ENCODE measurements at places on chromosomes 5 and 9.

- peak; percentile 64 for DNase-seq
These were observed at the start of gene MAP1B for GRCh38 chr5:72107131-72107900. Gene MAP1B, plus strand, starts transcription at chr5:72107475. Its CDS starts 57 bp downstream, at chr5:72107532.

GRCh38 chr5:91929522-91929817, 546.4 kb upstream of the ARRDC3 start:
- no peak for DNase-seq

GRCh38 chr5:151070449-151070848, 10.4 kb downstream of the TNIP1 start:
- DNase-seq = peak; percentile 64

- DNase-seq = peak; percentile 92
These were observed 77.5 kb upstream of the PANK3 start for GRCh38 chr5:168656633-168657032.

DNA sequence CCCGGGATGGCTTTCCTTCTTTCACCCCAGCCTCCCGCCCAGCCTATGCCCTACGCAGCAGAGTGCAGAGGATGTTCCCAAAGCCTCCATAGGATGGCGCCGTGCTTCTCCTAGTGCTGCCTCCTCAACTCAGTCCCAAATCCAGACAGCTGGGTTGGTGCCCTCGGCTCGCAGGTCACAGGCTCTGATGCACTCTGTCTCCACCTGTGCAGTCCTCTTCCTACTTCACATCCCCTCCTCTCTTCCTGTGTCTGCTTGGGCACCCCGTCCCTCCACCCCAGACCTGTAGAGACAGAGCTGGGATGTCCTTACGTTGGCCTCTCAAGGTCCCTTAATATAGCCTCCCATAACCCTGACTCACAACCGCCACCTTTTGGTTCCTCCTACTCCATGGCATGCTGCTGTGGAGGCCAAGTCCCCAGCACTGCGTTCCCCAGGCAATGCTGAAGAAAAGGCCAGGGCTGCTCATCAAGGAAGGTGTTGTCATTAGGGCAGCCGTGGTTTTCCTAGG, 314.4 kb downstream of the GADD45G start:
- no peak for DNase-seq

DNA sequence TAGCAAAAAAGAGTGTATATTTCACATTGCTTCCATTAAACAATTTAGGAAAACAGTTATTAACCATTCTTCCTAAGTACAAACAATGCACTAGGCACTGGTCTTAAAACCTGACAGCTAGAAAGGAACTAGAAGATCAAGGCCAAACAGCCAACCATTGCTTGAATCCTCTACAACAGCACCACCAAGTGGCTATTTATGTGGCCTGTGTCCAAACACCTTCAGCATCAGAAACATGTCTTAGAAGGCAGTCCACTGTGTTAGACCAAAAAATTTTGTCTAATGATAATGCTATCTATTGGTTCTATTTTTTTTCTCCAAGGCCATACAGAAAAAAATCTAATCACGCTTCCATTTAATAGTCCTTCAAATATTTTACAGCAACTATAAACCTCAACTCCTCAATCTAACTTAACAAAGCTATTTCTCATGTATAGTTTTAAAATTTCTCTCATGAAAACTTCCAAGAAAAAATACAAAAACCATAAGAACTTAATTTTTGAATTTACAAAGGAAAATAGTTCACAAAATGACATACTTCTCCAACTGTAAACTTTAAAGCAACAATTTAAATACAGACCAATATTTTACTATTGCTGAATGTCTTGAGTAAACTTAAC, 36.1 kb downstream of the CAAP1 start:
- DNase-seq = peak; percentile 33

- DNase-seq = peak; percentile 58
These were observed 600 bp downstream of the ENC1 start for GRCh38 chr5:74639807-74640449.

DNA sequence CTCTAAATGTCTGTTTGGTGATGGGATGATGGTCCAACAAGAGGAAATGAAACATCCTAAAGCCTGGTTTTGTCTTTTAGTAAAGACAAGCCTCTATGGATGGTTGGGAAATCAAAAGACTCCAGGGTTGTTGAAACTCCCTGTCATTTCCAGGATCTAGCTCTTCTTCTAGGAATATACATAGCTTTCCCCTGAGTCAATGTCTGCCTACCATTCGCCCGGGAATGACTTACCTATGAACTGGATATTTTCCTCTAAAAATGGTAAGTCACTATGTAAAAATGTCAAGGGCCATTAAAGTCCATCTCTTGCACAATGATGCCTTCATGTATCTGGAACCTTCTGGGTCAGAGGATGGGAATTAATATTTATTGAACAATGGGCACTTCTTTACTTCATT, 11.1 kb upstream of the KIF12 start:
- peak; percentile 58 for DNase-seq

- no peak for DNase-seq
These were observed 307.6 kb downstream of the KIAA0825 start for GRCh38 chr5:94310833-94311232.

- peak; percentile 88 for DNase-seq
These were observed 66.8 kb upstream of the ITGA2 start for GRCh38 chr5:52922384-52922783.

GRCh38 chr5:177313561-177314259, 2.0 kb upstream of the MXD3 start:
- no peak for DNase-seq

DNA sequence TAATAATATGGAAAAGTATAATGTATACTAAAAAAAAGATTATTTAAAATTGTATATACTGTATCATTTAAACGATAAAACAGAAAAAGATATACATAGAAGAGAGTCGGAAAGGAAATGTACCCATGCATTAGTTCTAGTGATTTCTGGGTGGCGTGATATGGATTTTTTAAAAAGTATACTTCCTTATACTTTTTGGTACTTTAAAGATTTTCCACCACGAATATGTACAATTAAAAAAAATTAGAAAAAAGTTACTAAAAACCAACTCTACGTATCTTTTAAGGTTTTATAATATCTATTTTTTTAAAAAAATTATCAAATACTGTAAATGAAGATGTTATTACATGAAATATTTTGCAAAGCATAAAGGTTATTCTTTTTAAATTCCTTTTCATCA, 12.3 kb downstream of the PHF19 start:
- DNase-seq = no peak

GRCh38 chr9:135552698-135553171, 6.8 kb downstream of the OBP2A start:
- DNase-seq = no peak

DNA sequence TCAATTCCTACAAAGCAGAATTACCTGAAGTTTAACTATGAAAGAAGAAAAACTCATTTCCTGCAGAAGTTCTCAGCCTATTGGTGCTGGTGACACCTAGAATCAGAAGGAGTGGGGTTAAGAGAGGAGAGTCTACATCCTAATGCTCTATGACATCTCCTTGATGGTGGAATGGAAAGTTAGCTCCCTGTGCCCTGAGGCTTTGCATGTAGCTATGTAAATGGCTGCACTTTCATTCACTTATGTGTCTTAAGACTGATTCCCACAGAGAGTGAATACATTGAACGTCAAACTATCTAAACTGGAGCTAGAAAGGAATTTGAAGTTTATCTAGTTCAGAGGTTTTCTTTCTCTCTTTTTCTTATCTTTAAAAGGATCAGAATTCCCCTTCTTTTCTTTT, 52.1 kb upstream of the ADRB2 start:
- no peak for DNase-seq

DNA sequence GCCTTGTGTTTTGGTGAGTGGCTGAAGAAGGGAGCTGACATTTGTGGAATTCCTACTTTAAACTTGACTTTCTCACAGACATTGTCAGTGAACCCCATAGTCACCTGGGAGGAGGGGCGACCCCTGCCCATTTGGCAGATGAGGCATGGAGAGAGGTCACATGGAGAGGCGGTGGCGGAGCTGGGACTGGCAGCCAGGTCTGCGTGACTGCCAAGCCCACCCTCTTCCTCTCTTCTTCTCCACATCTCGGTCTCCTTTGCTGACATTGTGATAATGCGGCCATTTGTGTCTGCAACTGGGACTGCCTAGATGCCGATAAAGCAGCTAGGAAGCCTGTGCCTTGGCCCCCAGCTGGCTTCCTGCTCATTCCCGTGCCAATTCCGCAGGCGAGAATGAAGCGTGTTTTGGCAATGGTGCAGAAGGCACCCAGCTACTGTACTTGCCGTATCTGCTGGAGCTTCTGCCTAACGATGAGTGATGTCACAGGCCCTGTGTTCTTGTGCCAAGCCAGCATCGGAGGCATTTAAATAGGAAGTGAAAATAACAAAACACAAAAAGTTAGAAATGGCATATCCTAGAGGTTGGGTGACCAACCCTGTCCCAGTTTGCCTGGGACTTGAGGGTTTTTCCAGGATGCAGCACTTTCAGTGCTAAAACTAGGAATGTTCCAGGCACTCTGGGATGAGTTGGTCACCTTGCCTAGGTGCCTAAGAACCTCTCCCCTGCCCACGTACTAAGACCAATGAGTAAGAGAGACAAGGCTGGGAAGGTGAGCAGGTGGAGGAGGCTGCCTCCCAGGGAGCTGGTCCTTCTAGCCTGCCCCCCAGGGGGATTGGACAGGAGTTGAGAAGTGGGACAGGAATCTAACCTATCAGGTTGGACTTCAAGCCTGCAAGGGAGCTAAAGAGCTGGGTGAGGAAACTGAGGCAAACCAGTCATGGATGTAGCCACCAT, 23.6 kb downstream of the OLFML2A start:
- no peak for DNase-seq

- no peak for DNase-seq
These were observed 2.4 kb downstream of the POLR3G start for GRCh38 chr5:90477073-90477472.

GRCh38 chr5:66958201-66958979, 238.2 kb downstream of the CD180 start:
- peak; percentile 77 for DNase-seq

- peak; percentile 99 for DNase-seq
These were observed at the start of gene TMED7 for GRCh38 chr5:115625579-115626444. Gene TMED7, minus strand, starts transcription at chr5:115626036. Its CDS starts 244 bp downstream, at chr5:115625792.

GRCh38 chr5:135032999-135033861, 798 bp downstream of the PITX1 start:
- DNase-seq = peak; percentile 12

DNA sequence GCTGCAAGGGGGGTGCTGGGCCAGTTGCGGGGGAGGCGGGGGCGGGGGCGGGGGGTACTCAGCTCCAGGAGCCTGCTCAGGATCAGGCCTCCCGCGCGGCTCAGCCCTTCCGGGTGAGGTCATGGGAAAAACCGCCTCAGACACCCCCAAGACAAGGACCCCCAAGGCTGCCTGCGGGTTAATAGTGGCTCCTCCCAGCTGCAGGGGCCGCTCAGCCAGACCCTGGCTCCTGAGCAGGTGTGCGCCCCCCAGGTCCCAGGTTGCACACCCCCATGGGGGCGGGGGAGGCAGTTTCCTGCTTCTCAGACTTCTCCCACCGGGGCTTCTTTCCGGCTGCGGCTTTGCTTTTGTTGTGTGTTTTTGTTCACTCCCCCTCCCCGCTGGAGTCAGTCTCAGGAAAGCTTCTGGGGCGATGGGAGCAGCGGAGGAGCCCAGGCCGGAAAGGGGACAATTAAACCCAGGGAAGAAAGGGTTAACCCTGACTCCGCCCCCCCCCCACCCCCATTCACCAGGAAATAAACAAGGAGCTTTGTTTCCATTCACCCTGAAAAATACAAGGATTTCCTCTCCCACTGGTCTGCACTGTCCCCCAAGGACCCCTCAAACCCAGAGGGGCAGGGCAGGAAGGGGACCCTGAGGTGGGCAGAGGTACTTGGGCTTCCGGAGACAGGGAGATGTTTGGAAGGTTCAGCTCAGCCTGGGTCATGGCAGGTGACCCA, 42.3 kb upstream of the NOTCH1 start:
- DNase-seq = no peak

- DNase-seq = no peak
These were observed 68.8 kb downstream of the ELL2 start for GRCh38 chr5:95892784-95893354.

DNA sequence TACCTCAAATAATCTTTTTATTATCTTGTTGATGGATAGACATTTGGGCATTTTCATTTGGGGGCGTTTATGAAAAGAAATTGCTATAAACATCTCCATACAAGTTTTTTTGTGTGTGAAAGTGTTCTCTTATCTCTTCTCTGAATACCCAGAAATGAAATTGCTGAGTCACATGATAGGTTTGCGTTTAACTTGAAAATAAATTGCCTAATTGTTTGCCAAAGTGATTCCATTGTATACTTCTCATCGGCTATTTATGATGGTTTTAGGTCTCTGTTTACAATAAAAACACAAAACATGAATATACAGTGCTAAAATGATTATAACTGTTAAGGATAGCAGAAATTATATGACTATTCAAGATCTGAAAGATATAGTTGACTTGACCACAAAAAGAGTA, 361.7 kb downstream of the TAF11L14 start:
- no peak for DNase-seq

DNA sequence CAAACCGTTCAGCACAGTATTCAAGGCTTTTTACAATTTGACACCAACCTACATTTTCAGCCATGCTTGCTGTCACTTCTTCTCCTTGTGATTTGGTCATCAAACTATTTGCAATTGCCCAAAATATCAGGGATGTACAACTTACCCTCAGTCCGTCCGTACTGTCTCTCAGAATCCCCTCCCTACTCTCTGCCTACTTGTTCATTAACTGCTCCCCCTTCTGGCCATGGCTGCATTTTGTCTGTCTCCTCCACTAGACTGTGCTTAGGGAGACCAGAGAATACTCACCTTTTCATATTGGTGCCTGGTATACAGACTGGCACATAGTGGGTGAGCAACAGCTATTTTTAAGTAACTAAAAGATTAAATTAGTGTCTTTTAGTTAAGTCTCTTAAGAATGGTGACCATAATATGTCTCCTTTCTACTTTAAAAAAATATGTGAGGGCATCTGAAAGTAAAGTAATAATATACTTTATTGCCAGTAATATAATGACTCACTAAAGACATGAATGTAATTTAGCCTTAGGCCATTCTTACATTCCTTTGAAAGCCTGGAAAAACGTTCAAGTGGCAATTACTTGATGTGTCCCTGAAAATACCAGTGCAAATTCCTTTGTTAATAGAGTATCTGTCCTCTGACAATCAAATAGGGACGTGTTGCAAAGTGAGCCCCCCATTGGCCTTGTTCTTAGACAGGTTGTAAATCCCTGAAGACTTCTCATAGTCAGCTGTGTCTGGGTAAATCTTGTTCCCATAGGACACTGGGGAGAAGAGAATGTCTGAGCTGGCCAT, 27.8 kb downstream of the PRLR start:
- DNase-seq = peak; percentile 40

- DNase-seq = peak; percentile 72
These were observed 86.8 kb downstream of the MAPKAP1 start for GRCh38 chr9:125620216-125620615.

GRCh38 chr5:174045470-174046025, at the start of gene NSG2:
Gene NSG2, plus strand, starts transcription at chr5:174045706. Its CDS starts 1,050 bp downstream, at chr5:174046756.
- peak; percentile 62 for DNase-seq
